ENCODE measurements at places on chromosomes 1 and 21.
A peak's percentile ranks its signal among the peaks of the same experiment; 100 is the strongest.

GRCh38 chr1:12464598-12465056 lies 153.4 kb downstream of the DHRS3 start:
- DNase-seq = no peak

GRCh38 chr1:71603044-71603776 lies 522.4 kb upstream of the ZRANB2 start:
- no peak for DNase-seq

- no peak for DNase-seq
Measured at GRCh38 chr1:6668503-6668902, 33.1 kb downstream of the DNAJC11 start.

DNA sequence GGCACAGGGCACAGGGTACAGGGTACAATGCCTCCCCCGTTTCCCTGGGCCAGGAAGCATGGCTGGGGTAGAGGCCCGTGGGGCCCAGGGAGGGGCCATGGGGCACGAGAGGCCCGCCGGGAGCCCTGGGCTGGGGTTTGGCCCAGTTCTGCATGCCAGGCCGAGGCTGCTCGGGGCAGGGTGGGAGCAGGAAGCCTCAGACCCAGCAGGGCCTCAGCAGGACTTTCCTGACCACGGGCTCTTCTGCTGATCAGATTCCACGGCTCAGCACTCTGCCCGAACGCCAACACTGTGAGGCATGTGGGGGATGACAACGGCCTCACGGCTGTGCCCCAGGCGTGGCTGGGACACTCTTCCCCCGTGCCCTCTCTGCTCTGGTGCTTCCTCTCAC lies 104.3 kb downstream of the NPHP4 start:
- DNase-seq = no peak

- DNase-seq = no peak
Measured at GRCh38 chr21:36976228-36976861, 9.9 kb upstream of the HLCS start.

DNA sequence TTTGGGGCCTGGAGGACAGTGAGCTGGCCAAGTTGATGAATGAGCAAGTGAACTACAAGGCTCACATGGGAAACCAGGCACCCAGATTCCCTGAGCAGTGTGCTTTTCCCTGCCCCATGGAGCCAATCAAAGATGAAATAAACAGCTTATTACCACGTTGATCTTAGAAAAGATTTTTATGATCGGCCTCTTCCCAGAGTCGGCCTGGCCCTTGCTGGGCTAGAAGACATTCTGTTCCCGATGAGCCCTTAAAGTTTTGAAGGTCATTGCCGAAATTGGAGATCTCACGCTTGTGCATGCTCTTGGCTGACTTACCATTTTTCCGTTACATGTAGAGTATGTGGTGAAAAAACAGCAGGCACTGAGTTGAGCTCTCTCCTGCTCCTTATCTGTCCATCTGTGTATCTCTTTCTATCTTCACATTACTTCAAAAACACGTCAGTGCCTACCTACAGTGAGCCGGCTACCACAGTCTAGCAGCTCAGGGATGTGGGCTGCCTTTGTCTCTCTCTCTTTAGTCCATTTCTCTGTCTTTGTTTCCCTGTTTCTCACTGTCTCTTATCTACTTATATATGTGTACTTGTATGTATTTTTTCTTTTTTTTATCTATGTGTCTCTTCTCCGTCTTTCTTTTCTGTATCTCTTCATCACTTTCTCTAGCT lies 248.8 kb upstream of the USP24 start:
- DNase-seq = no peak

GRCh38 chr21:41064334-41064791 lies 103.6 kb upstream of the BACE2 start:
- no peak for DNase-seq

- no peak for DNase-seq
Measured at GRCh38 chr1:78468521-78468920, 22.3 kb upstream of the PTGFR start.

GRCh38 chr1:185581961-185582725 lies 152.0 kb upstream of the HMCN1 start:
- no peak for DNase-seq

GRCh38 chr1:50930965-50931737 lies 28.9 kb downstream of the FAF1 start:
- DNase-seq = peak; percentile 27

GRCh38 chr1:156135930-156136871 lies 17.2 kb upstream of the SEMA4A start:
- DNase-seq = no peak

GRCh38 chr21:39385299-39386145 lies 36.6 kb upstream of the HMGN1 start:
- DNase-seq = peak; percentile 11

GRCh38 chr1:38534473-38534823 lies 325.1 kb downstream of the RRAGC start:
- DNase-seq = no peak

Measured in activated CD4-positive, alpha-beta T cell treated with anti-CD3 and anti-CD28 coated beads, Interleukin-2, amount 50 U/mL, for 4 hours (primary cell).